ENCODE measurements at places on chromosomes 4 and X.

DNA sequence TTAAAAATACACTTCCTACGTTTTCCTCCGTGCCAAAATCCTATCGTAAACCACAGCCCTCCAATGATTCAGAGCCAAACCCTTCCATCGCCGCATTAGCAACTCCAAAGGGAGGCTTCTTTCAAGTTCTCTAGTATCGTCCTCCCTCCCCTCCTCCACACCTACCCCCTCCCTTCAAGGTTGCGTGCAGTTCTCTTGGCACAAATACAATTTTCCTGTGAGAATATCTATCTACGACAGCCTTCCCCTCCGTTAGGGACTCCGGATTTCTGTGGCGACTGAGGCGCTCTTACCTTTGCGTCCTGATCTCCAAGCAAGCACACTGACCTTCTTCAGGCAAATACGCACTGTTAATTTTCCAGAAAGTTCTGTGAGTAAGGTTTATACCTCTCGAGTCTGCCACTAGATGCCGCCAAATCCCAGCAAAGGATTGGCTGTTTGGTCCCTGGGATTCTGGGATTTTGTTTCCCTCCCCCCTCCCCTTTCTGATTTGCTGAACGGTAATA, 1.2 kb upstream of the MORF4L2 start:
- peak; percentile 68 for DNase-seq

GRCh38 chr4:8293131-8293975, 23.8 kb downstream of the HTRA3 start:
- no peak for DNase-seq

DNA sequence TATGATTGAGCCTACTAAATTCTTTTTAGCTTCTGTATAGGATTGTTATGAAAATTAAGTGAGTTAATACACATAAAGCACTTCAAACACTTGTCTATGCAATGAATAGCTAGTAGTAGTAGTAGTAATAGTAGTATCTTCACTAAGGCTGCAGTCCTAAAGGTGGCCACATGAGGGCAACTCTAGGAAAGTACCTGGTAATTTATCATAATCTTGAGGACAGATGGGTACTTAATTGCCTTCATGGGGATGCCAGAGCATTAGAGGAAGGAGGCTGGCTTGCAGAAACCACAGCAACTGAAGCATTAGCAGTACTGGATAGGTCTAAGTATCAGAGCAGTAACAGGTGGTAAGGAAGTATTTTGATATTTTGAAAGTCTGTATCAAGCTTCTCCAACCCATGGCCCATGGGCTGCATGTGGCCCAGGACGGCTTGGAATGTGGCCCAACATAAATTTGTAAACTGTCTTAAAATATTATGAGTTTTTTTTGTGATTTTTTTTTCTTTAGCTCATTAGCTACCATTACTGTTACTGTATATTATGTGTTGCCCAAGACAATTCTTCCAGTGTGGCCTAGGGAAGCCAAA, 17.3 kb downstream of the NIPAL1 start:
- peak; percentile 12 for DNase-seq

DNA sequence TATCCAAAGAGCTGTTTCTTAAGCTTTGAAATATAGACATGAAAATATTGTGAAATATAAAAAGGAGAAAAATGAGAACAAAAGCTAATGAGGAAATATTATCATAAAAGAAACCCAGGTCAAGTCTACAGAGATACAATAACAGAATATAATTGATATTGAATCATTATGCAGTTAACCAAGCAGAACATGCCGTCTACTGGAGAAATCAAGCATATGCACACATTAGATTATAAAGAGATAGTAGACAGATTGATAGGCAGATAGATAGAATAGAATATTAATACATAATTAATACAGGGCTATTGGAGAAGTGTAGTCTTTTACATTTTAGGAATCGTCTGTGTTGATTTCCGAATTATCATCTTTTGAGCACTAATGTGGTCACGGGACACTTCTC, 208.5 kb downstream of the EPHA5 start:
- no peak for DNase-seq

DNA sequence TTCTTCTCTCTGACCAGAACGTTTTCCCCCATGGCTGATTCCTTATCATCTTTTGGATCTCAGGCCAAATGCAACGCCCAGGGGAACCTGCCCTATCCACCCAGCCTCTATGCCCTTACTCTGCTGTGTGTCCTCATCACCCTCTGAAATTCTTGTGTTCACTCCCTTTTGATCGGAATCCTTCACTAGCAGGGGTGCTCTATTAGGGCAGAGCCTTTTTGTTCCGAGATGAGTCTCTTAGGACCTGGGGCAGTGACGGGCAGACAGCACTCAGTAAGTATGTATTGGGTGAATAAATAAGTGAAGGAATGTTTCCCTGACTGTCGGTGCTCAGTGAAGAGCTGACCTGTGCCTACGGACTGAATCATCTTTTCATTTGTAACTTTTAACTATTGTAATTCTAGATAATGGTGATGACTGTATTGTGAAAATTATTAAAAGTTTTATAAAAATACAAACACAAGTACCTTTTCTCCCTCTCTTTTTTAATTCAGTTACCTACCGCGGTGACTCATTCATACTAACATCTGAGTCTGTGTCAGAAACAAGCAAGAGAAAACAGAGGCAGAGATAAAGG, 4.8 kb upstream of the TENM3 start:
- DNase-seq, result no peak

- DNase-seq, result no peak
Measured at GRCh38 chr4:65819192-65819591, 148.9 kb upstream of the EPHA5 start.

DNA sequence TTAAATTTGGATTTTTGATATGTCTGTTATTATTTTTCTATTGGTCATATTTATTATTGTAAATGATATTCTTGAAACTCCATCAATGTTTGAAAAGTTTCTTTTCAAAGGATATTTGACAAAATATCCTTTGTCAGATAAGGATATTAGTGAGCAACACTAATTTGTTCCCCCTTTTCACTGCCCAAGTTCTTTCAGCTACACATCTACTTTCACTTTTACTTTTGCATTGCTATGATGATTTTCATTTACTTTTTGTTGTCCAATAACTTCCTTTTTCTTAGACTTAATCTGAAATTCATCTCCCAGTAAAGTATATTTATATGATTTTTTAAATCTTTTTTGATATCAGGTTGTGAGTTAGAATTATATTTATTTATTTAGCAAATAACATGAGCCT, 542.3 kb upstream of the ADGRL3 start:
- no peak for DNase-seq

GRCh38 chr4:60905162-60905561, 295.0 kb upstream of the ADGRL3 start:
- no peak for DNase-seq

DNA sequence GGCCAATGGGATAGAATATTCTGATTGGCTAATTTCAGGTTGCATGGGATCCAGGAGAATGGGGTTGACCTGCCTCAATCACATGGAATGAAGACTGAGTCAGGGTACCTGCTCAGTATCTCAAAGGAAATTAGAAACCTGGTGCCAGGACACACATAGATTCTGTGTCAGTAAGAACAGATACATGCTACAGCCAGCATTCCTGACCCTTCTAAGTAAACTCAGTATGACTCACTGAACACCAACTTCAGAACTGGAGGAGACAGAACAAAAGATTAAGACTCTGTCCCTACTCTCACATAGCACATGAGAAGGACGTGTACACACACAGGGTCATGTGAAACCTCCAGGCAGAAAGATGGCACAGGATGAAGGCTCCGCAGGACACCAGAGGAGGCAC, 54.5 kb downstream of the FAM184B start:
- no peak for DNase-seq

DNA sequence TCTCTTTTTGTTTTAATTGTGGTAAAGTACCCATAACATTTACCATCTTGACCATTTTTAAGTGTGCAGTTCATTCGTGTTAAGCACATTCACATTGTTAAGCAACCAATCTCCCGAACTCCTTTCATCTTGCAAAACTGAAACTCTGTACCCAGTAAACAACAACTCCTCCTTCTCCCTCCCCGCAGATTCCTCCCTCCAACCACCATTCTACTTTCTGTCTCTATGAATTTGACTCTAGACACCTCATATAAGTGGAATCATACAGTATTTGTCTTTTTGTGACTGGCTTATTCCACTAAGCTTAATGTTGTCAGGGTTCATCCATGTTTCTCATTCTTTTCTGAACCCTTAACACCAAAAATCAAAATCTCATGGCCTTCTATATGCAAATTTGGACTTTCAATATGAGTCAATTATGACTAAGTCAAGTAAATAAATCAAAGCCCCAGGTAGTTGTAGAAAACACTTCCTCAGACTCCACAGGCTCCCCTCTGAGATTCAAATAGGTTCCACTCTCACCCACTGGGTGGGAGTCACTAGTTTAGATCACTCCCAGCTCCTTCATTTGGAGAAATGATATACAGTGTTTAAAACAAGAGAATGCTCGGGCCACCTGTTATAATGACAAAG, 9.8 kb upstream of the RTL5 start:
- no peak for DNase-seq

- DNase-seq, result peak; percentile 35
Measured at GRCh38 chrX:139930916-139931645, 1.8 kb downstream of the ATP11C start.

- DNase-seq, result no peak
Measured at GRCh38 chr4:41204400-41204978, 9.9 kb downstream of the APBB2 start.

DNA sequence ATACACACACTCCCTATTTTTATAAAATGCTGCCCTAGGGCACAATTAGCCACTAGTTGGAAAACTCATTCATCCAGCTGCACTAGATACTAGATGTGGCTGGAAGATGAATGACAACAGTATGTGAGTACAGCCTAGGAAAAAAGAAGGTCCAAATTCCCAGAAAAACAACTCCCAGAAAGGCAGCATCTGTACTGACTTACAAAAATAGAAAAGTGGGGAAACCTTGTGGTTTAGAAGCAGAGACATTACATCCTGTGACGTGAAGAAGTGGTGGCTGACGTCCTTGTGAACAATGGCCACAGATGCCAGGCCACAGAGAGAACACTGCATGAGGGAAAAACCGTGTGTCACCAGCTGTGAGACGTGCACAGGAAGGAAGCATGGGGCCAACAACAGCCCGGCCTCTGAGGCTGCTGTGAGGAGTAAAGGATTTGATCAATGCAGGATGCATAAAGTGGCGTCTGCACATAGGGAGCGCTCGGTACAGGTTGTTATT, 81.2 kb downstream of the SPRY1 start:
- no peak for DNase-seq

DNA sequence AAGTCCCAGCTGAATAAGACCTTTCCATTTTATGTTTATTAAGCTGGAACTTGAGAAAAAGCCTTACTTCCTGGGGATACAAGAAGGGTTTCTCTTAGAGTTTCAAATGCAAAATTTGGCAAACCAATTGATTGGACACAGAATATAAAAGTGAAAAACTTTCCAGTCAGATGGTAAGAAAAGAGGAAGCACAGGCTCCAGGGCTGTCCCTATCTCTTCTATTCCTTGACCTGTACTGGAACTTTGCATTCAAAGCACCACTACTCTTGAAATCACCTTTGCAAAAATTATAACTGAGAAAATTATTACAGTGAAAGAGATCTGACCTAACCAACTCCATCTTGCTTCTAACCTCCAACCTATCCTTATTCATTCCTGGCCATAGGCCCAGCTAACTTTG, 11.7 kb downstream of the PROM1 start:
- DNase-seq, result no peak

DNA sequence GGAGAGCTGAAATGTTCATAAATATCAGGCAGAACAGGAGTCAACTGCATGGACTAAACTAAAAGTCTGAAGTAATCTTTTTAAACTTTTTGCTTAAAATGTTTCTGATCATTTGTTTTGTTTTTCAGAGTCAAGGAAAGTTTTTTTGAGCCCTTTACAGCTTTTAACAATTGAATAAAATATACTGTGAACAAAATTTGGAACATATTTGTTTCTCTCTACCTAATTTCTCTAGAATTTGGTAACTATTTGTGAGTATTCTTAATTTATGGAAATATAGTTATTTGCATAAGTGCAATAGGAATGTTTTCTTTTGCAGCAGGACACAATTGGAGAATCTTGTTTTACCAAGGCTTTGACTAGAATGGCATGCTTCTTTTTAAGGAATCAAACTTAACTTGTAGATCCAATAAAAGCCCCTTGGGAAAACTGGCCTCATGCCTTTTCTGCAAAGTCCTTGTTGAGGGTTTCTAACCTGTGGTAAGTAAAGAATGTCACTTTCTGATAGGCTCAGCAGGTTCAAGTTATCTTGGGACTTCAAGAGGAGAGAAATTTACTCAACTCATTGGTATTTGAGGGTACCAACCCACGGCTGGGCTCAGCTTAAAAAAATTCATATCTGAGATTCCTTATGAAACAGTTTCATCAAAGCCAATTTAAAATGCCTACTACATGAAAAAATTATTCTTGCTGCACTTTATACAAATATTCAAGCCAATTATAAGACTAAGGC, 91.5 kb downstream of the UPRT start:
- no peak for DNase-seq

- no peak for DNase-seq
Measured at GRCh38 chr4:40601641-40602040, 28.0 kb downstream of the RBM47 start.

DNA sequence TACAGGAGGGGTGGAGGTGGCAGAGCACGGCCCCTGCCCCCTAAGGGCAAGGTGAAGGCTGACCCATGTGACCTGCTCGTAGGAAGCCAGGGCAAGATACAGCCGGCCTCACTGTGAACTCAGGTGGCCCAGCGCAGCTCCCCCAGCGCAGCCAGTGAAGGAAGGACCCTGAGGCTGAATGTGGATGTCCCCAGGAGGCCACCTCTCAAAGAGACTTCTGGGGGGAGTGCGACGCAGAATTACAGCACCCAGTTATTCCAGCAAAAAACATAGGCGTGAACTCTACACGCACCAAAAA, 52.6 kb downstream of the ZFYVE28 start:
- DNase-seq, result no peak

DNA sequence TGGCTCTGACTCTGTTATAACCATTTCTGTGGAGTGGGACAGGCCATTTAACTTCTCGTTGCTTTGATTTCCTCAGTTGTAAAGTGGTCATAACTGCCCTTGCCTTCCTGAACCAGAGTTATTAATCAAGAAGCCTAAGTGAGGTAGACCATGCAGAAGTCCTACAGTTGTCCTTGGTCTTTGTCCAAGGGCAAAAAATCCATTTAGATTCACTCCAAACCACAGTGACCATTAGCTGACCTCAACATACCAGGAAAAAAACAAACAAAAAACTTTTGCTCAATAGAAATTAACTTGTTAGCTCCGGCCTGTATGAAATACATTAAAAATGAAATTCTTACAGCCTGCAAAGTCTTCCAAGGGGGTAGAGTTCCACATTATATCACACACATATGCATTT, 52.7 kb downstream of the TBC1D9 start:
- DNase-seq, result no peak

Measured in HEK293T (cell line).